ENCODE measurements at places on chromosomes 5 and 9. TPM values are rescaled to one million over a fixed set of nuclear protein-coding genes. Genes with fewer than 3 reads are reported as not detected.

DNA sequence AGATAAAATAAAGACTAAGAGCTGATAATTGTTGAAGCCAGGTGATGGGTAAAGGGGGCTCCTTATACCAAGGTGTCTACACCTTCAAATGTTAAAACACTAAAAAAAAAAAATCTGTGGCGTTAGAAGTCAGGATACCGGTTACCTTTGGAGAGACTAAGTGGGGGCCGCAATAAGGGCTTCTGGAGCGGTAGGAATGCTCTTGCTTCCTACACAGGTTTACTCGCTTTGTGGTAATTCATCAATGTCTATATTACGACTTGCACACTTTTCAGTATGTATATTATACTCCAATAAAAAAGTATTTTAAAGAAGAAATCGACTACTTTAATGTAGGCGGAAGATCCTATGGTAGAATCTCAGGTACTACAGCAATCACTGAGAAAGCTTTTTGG, 12.5 kb downstream of the MRPS27 start:
- DNase-seq: no peak

DNA sequence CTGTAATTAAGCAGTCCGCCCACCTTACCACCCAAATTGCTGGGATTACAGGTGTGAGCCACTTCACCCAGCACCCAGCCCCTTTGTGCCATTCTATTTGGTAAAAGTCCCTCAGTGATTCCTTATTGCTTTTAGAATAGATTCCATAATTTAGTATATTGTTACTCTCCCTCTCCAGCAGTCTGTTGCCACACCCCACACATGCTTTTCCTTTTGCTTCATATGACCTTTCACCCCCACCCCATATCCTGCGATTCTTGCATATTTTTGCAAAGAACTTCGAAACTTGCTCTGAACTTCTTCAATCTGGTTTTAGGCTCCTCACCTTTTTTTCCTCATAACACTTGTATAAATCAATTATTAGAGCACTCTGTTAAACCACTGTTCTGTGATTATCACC, 100.2 kb downstream of the MTREX start:
- DNase-seq: no peak

DNA sequence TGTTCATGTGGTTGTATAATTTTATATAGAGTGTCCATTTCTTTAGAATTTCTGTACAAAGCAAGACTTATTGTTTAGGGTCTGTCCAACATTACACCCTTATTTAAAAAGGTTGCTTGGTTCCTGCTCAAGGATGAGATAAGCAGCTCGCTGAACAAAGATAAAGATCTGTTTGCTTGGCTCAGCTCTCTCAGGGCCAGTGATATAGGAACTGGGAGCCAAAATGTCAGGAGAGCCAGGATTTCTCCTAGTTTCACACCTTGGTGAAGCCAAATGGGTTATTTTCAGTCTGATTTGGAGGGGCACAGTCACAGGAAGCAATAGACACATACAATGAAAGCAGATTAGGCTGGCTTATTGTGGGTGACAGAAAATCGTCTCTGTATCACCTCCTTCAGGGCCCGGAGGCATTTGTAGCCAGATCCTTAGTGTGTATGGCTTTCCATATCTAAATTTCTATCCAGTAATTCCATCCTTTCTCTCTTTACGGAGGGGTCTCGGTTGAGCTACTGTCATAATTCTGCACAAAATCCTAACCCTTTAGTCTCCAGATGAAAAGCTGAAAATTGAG, 396.4 kb downstream of the TMEM232 start:
- DNase-seq: no peak

DNA sequence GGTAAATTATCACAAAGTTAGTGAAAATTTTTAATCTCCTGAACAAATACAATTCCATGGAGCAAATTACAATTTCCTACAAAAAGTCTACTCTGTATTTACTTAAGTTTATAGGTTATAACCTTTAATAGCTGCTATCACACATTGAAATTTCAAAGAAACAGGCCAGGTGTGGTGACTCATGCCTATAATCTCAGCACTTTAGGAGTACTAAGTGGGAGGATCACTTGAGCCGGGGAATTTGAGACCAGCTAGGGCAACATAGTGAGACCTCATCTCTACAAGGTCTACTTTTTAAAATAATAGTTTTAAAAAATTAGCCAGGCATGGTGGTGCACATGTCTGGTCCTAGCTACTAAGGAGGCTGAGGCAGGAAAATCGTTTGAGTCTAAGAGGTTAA, 50.3 kb downstream of the HINT1 start:
- DNase-seq: no peak

The CLINT1 gene
- total RNA-seq: 65.1 TPM

The FAM163B gene
- total RNA-seq: not detected

The SHISAL2B gene
- total RNA-seq: not detected

The NMUR2 gene
- not detected for total RNA-seq

DNA sequence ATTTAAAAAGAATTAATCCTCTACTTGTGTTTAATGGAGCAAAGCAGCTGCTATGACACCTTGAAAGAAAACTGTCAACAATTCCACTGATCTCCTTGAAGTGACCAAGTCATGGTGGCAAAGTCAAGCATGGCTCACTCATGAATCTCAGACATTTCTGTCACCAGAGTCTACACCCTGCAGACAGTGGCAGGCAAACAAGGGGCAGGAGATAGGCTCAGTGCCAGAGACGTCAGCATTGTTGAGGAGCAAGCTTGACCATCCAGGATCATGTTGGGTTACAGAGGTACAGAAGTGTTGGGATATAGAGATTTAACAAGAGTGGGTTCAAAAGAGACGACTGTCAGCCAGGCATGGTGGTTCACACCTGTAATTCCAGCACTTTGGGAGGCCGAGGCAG, 16.1 kb upstream of the VPS13A start:
- no peak for DNase-seq

GRCh38 chr9:123002754-123003153, 30.7 kb upstream of the GPR21 start:
- DNase-seq: no peak

The CDC20B gene
- total RNA-seq: 1.1 TPM

The HTR4 gene
- total RNA-seq: not detected

GRCh38 chr5:154858972-154859871, 795 bp downstream of the CNOT8 start:
- DNase-seq: no peak

The DAB2IP gene
- total RNA-seq: 83.2 TPM

DNA sequence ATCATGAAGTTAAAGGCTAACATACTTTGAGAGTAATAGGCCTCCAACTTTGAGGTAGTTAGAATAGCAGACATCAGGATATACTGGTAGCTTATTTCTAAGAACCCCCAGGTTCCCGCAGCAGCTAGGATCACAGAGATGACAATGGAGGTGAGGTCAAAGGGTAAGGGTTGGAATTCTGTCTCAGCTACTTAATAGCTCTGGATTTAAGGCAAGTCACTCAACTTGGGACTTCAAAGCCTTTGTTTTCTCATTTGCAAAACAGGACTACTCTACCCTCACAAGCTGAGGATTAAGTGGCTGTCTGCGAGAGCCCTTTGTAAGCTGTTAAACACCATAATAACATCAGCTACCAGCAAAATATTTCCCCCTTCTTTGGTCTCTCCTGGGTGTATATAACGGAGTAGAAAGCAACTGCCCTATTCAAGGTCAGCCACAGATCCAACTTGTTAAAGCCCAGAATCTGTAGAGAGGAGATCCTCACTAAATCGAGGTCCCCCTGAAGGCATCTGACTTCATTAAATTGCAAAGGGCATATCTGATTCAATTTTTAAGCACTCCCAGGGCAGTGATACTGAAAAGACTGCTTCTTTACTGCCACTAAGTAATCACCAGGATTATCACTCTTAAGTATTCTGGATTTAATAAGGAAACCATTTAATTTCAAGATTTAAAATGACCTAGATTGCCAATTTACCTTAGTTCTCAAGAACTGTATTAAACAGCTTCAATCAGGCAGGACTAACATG, 104.7 kb downstream of the DCP2 start:
- no peak for DNase-seq

- DNase-seq: no peak
Measured at GRCh38 chr5:16963821-16964220, 27.7 kb upstream of the MYO10 start.

The MARCHF11 gene
- not detected for total RNA-seq

The CDH18 gene
- total RNA-seq: 1.2 TPM

The ENTREP1 gene
- 10.2 TPM for total RNA-seq

GRCh38 chr9:96450613-96451528, 902 bp downstream of the HABP4 start:
- DNase-seq: peak; percentile 12

The TMEM250 gene
- 44.7 TPM for total RNA-seq

The SV2C gene
- total RNA-seq: 0.96 TPM

GRCh38 chr9:135321580-135321979, 158.0 kb upstream of the PPP1R26 start:
- no peak for DNase-seq

GRCh38 chr9:38226491-38226951, 157.5 kb upstream of the SHB start:
- DNase-seq: no peak

DNA sequence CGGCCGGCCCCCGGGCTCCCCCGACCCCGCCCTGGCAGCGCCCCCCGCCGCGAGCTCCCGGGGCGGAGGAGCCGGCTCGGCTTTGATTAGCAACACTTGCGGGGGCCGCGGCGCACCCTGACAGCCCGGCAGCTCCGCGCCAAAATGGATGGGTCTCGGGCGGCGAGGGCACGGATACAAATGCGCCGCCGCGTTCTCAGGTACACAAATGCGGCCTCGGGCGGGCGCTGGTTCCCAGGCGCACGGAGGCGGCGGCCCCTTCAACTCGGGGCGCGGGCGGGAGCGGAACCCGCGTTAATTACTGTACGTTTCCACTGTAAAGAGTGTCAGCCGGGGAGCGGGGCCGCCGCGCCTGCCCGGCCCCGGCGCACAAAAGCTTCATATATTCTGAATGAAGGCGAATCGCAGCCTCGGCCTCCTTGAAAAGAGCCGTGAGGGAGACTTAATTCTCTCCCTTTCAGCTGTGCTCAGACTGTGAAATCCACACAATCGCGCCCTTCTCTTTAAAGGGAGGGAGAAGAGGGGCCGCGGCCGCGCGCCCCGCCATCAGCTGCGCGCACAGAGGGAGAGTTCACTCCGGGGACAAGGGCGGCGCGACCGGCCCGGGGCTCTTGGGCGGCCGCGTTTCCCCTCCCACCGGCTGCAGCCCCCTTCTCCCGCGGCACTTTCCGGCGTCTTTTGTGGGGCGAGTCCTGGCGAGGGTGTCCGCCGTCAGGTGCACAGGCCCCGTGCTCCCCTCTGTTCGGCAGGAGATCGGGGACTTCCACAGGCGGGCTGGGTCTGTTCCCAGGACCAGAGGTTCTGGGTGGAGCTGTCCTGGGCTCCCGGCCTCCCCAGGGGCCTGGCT, 27.0 kb downstream of the MSX2 start:
- DNase-seq: no peak

The TEX48 gene
- not detected for total RNA-seq

DNA sequence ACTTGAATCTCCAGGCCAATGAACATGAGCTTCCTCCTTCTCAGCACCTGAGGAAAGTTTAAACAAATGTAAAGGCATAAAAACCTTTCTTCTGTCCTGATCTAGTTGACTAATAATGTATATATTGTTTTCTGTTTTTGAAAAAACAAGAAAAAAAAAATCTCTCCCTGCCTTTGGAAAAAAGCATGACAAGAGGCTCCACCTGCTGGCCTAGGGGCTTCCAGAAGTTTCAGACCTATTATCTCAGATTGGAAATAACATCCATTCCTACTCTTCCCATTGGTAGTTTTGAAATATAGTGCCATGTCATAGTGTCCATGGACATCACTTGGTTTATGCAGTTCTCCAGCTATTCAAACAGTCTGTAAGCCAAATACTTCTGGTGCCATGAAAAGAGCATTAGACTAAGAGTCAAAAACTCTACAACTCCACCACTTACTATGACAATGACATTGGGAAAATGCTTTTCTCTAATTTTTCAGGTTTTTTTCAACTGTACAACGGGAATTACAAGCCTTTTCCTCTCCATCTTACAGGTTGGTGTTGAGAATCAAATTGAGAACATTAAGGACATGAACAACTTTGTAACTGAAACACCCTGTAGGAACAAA, 409.6 kb upstream of the MPDZ start:
- no peak for DNase-seq

The OR1Q1 gene
- not detected for total RNA-seq

- no peak for DNase-seq
Measured at GRCh38 chr5:131649161-131649560, 14.1 kb upstream of the RAPGEF6 start.

The NFX1 gene
- 39.5 TPM for total RNA-seq

GRCh38 chr9:134283111-134283515, 43.1 kb upstream of the RXRA start:
- DNase-seq: peak; percentile 96

GRCh38 chr5:86626149-86626548, 8.4 kb downstream of the COX7C start:
- no peak for DNase-seq

GRCh38 chr9:126301985-126302603, 24.5 kb upstream of the MVB12B start:
- peak; percentile 56 for DNase-seq

- peak; percentile 2 for DNase-seq
Measured at GRCh38 chr5:1727571-1727970, 72.1 kb downstream of the MRPL36 start.

DNA sequence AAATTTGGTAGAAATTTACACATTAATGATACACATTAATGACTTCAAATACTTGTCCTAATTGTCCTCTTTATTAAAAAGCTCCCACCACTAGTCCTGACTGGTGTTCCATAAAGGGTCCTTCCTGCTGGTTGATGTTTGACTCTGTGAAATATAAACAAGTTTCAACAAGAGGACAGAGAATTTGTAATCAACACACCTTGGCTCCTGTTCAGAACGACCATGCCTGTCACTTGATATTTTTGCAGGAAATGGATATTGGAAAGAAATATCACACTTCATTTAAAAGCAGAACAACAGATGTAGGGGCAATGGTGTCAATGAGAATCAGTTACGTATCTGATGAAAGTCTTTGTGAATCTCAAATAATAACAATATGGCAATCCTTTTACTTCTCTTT, 211.7 kb downstream of the ENC1 start:
- no peak for DNase-seq

DNA sequence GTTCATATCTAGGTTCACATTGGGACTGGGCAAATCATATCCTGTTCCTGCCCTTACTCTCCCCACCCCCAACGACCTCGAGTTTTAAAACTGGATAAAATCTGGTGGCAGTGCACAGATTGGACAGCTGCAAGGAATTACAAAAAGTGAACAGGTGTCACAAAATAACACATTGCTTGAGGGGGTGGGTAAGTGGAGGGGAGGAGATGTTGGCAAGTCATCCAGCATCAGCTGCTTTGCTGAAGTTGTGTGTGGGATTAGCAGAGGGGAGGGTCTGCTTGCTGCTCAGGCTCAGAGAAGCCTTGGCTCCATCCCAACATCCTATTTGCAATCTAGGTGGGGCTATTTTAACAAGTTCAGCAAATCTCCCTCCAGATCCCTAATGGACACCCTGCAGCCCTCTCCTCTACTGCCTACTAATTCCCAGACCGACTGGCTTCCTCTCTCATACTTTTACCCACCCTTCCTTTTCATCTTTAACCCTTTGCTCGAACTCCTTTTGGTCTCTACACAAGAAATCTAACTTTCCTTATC, 39.8 kb upstream of the SLC24A2 start:
- DNase-seq: no peak

GRCh38 chr5:86500947-86501346, 116.8 kb upstream of the COX7C start:
- DNase-seq: no peak

- no peak for DNase-seq
Measured at GRCh38 chr5:147784146-147784987, 1.8 kb upstream of the JAKMIP2 start.

- DNase-seq: no peak
Measured at GRCh38 chr9:122186301-122186700, 26.6 kb downstream of the MORN5 start.

The SH2D3C gene
- 11.4 TPM for total RNA-seq
